Nasal cavity respiratory epithelium epithelial cell of viscerocranial mucosa (primary cell): ENCODE measurements at places on chromosomes 12 and 14. TPM values are rescaled to one million over a fixed set of nuclear protein-coding genes. Genes with fewer than 3 reads are reported as not detected.

Gene ASIC1
- 1.0 and 2.1 TPM in 2 replicates for total RNA-seq

Gene TAS2R42
- not detected in 2 replicates for total RNA-seq

Gene TTLL5
- total RNA-seq: 15.0 and 26.8 TPM in 2 replicates

Gene MYO1H
- total RNA-seq: under 0.01 TPM in 1 of 2 replicates, not detected in the other

Gene ACSM4
- total RNA-seq: not detected in 2 replicates

Gene RNASE7
- 19.9 and 33.8 TPM in 2 replicates for total RNA-seq

Gene EFCAB11
- 1.7 and 2.2 TPM in 2 replicates for total RNA-seq

Gene KERA
- total RNA-seq: not detected in 2 replicates

Gene CLEC9A
- not detected in 2 replicates for total RNA-seq

Gene TAS2R19
- total RNA-seq: 0.34 and 7.6 TPM in 2 replicates

Gene KRT79
- under 0.01 and 0.07 TPM in 2 replicates for total RNA-seq

Gene GNB3
- 0.34 and 0.78 TPM in 2 replicates for total RNA-seq

Gene SAMD15
- under 0.01 and 0.21 TPM in 2 replicates for total RNA-seq

Gene HHIPL1
- 1.0 and 1.7 TPM in 2 replicates for total RNA-seq
